ENCODE measurements at places on chromosomes 12 and 14.

DNA sequence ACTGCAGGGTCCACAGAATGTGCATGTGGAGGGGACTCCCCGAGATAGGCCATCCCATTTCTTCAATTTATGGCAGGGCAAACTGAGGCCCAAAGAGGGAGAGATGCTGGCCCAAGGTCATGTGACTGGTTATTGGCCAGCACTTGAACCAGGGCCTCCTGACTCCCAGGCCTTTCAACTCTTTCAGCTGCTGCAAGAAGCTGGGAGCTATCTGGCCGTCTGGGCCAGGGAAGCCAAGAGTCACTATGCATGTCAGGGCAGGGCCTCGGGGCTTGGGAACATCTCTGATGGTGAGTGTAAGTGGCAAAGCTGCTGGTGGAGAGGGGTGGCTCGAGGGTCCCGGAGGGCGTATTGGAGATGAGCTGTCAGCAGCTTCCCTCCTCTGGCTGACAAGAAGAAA lies 9.5 kb upstream of the LTBP2 start:
- no peak for DNase-seq

- peak; percentile 64 for DNase-seq
Observed at GRCh38 chr14:61653507-61653906, 41.8 kb upstream of the HIF1A start.

- no peak for DNase-seq
Observed at GRCh38 chr12:88327276-88327675, 185.2 kb downstream of the TMTC3 start.

- DNase-seq, result peak; percentile 10
Observed at GRCh38 chr14:95935228-95935822, 58.7 kb downstream of the TUNAR start.

GRCh38 chr12:99119449-99119848 lies 474.4 kb downstream of the APAF1 start:
- no peak for DNase-seq

GRCh38 chr12:105931762-105932570 lies 206.8 kb downstream of the NUAK1 start:
- no peak for DNase-seq

GRCh38 chr14:75648066-75648838 lies 12.4 kb downstream of the ERG28 start:
- no peak for DNase-seq

- no peak for DNase-seq
Observed at GRCh38 chr12:40236357-40236850, 11.6 kb downstream of the LRRK2 start.

DNA sequence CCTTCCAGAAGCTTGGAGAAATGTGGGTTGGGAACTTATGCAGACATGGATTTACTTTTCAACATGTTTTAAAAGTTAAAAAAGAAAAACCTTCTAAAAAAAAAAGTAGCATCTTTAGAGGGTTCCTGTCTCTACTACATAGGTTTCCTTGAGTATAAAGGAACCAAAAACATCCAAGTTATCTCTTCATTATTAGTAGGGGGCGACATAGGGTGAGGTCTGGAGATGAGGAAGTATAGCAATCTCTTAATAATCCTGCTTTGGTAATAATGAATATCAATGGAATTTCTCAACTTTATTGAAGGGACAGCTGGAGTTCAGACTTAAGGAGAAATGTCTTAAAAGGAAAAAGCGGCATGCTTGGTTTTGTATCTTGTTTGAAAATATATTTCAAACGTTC lies 6.5 kb upstream of the PLXNC1 start:
- DNase-seq, result no peak
